Left cardiac atrium (tissue), 4 donors: ENCODE measurements at places on chromosomes 6 and 20.

DNA sequence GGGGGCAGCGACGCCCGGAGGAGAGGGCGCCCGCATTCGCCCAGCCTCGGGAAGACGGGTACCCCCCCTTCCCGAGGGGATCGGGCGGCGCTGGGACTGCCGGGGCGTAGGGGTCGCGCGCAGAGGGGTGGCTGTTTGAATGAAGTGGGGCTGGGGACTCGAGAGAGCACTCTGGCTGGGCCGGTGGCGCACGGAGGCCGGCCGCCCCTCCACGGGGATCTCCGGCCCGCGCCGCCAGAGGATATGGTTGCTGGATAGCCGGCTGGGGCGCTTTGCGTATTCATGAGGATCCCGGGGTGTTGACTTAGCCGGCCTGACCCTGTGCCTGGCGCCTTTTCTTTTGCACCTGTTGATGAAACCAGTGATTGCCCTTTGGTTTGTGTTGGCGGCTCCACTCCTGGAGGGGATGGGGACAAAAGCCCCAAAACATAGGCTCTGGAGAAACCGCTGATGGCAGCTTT is 469 bp downstream of the SYNJ2 start:
- DNase-seq: peak; percentile 60

- no peak for DNase-seq
Observed at GRCh38 chr6:88920088-88920487, 43.3 kb downstream of the RNGTT start.

GRCh38 chr6:169618526-169619490 is 83.0 kb downstream of the WDR27 start:
- no peak for DNase-seq

DNA sequence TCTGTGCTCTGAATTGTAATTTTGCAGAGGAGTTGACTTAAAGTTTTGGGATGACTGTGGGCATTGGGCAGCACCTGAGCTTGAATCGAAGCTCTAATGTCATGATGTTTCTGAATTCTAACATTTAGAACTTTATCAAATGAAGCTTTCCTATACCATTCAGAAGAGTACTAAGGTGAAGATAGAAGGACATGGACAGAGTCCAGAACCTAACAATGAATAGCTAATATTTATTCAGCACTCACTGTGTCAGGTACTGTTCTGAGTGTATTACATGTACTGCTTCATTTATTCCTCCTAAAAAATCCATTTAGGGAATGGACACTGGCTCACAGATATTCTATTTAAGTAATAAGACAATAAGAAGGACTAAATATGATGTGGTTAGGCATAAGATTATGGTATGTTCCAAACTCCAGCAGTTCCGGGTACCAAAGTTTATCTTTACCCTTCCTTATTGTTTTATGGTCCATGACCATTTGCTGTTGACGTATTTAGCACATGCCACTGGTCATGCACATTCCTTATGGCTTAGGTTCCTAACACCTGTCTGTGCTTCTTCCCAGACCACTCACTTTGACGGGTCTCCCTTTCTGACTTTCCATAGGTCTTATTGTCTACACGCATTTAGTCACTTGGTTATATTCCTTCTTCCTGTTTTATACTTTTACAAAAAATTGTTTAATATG is 20.3 kb downstream of the BCKDHB start:
- no peak for DNase-seq

DNA sequence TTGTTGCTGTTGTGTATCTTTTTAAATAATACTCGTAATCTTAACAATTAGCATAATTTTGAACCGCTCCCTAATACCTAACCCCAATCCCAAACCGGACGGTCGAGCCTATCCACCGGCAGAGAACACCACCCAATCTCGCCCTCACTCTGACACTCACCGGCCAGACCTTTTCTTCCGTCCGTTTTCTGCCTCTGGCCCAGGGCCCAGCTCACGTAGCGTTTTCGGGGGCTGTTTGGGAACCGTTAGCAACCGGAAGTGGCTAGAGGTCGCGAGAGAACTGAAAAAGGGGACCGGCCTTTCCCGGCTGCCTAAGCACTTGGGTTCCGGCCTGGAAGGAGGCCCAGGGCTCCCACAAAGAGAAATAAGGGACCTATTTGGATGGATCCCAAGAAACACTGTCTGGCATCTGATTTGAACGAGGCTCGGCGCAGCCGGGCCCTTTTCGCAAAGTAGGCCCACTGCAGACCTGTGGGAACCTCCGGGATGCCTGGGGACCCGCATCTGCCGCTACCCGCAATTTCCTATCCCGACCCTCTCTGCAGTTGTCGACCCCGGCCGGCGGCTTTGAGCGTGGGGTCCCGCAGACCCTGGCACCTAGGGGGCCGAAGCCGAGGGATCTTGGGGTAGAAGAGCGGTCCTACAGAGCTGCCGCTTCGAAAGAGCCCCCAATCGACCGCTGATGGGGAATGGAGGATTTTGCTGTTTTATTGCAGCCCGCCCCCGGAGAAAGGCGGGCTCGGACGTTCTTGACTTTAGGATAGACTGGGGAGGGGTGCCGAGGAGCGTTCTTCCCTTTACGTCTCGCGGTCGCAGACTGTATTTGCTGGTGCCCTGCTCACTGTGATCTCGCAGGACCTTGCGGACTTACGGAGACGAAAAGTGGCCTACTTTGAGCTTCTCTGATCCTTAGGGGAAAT is 4.8 kb upstream of the ZKSCAN8 start:
- DNase-seq: peak; percentile 95

- no peak for DNase-seq
Observed at GRCh38 chr6:127115746-127116145, 2.7 kb upstream of the RSPO3 start.

- no peak for DNase-seq
Observed at GRCh38 chr6:29439006-29439405, at the start of gene OR10C1. Gene OR10C1, plus strand, starts transcription at chr6:29439306. Its CDS starts 710 bp downstream, at chr6:29440016.

GRCh38 chr6:104531646-104532045 is 328.1 kb downstream of the HACE1 start:
- no peak for DNase-seq

DNA sequence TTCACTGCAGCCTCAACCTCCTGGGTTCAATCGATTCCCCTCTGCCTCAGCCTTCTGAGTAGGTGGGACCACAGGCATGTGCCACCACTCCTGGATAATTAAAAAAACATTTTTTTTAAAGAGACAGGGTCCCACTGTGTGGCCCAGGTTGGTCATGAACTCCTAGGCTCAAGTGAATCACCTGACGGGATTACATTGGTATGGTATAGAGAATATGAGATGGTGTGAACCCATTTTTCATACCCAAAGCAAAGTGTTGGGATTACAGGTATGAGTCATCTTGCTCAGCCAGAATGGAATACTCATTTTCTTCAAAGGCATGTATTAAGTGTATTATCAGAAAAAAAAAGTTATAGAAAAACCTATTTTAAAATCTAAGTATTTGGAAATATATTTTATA is 114.2 kb downstream of the AHI1 start:
- no peak for DNase-seq

- no peak for DNase-seq
Observed at GRCh38 chr6:153563001-153563400, 431.9 kb upstream of the RGS17 start.

DNA sequence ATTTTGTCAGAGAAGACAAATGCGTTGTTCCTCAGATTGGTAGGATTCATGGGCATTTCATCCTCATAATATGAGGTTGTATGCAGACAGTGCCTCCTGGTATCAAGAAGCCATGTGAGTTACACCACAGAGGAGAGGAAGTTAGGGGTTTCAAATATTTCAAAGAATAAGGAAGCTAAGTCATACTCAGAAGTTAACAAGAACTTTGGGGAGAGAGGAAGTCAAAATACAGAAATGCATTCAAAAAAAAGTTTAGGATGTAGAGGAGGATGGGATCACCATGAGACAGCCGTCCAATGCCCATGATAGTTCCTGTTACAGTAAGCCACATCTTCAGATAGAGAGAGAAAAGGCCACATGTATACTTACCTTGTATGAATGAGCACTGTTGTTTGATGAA is 22.3 kb downstream of the HLA-DOB start:
- no peak for DNase-seq

GRCh38 chr6:169966312-169967181 is 215.1 kb downstream of the ERMARD start:
- no peak for DNase-seq

DNA sequence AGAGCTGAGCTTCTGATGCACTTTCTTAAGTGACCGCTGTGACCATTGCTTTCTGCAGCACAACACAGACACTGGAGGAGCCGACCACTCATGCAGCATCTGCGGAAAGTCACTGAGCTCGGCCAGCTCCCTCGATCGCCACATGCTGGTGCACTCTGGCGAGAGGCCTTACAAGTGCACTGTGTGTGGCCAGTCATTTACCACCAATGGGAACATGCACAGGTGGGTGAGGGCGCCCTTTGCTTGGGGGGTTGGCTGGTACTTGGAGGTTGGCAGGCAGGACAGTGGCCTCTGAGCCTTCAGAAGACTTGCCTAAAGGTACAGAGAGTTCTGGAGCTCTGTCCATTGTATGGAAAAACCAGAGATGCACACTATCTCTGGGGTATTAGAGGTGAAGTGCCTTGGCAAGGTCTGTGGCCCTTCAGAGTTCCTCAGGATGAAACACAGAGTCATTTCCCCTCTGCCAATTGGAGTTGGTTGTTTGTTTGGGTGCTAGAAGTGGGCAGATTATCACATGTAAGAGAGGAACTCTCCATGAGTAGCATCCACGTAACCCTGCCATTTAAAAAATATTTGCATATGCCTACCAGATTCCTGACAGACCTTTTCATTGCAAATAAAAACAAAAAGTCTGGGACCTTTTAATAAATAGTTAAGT is 81.5 kb downstream of the RREB1 start:
- no peak for DNase-seq

GRCh38 chr6:20705741-20706140 is 171.5 kb downstream of the CDKAL1 start:
- DNase-seq: no peak

DNA sequence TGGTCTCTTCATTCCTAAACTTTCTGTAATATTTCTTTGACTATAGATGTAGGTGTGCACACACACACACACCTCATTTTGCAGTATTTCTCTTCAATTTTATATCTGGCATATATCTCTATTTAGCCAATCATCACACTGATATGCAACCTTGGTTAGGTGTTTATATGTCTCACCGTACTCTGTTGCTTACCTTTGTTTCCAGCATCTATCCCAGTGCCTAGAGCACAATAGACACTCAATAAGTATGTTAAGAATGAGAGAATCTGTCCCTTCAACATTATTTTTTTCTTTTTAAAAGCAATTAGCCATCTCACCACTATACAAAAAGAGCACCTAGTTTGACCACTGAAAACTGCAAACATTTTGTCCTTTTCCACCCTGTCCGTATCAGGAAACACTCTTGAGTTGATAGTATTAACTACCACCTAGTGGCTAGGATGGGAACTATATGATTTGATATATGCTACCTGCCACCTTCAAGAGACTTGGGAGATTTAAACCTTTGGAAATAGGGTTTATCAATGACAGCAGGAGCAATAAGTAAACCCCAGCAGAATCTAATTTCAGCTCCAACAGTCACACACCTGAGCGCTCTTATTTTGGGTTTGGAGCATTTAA is 48.7 kb upstream of the RSPO3 start:
- no peak for DNase-seq

GRCh38 chr6:49082611-49083010 is 380.4 kb downstream of the MMUT start:
- DNase-seq: no peak

DNA sequence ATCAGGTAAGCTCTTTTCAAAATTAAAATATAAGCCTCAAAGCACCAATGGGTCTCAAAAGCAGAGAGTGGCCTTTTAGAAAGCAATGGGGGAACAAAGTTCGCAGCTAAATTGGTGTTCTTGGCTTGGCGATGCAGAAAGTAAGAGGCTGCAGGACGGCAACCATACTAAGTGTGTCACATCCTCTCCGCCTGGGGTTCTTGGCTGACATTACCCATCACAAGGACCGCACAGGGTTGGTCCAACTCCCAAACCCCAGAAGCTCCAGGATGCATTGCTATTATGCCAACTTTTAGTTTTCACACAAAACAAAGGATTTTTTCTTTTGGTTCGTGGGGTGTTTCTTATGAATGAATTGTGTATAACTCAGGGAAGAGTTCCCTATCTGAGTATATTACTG is 124.8 kb downstream of the PRKN start:
- DNase-seq: no peak

DNA sequence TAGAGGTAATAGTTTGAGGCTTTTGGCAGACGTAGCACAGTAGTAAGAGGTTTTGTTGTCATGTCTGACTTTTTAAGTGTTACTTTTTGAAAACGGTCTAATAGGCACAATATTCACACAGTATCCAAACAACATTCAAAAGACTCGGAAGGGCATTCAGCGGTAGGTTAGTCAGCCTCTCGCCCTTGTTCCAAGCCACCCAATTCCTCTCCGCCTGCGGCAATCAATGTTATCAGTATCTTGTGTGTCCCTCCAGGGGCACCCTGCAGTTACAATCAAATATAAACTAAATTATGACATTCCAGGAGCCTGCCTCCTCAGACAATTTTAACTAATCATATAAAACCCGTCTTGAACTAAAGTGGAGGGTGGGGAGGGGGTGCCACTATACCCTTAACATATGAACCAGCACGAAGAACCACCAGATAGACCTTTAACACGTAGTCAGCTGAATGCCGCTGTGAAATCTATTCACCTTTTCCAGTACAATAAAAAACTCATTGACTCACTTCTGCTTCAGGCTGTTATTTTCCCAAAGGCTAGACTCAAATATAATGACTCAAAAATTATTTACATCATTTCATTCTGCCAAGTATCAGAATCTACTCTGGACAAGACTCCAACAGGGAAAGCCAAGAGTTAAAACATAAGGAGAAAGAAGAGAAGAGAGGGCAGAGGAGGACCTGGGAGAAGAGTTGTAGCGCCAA is 1.6 kb downstream of the TENT5A start:
- no peak for DNase-seq

DNA sequence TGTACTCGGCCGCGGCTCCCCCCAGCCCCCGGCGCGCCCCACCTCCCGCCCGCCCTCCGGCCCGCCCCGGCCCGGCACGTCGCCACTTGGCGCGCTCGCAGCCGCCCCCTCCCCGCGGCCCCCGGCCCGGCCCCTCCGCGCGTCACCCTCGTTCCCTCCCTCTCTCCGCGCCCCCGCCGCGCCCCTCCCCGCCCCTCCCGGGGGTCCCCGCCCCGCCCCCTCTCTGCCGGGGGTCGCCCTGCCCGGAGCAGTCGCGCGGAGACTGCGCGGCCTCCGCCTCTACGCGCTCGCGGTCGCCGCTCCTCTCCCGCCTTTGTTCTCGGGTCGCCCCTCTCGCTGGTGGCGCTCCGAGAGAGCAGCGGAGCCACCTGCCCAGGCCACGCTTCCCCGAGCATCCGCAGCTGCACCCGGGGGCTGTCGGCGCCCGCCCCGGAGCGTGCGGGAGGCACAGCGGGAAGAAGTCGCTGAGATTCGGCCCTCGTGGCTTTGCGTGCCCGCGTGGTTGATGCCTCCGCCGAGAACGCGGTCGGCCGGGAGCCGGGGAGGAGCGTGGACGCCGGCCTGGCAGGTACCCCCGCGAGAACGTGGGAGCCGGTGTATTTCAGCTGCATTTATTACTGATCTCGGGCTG is at the start of gene PHF10:
Gene PHF10 (minus strand): TSS at position 7 of the 631 bp plus-strand sequence. CDS start 569 bp downstream, outside the sequence.
- peak; percentile 54 for DNase-seq
